Endodermal cell (in vitro differentiated cells): ENCODE measurements at places on chromosomes 7 and 10. TPM values are rescaled to one million over a fixed set of nuclear protein-coding genes. Genes with fewer than 3 reads are reported as not detected.

Gene VWDE
- 7.8 to 12.1 TPM (median 11.8 TPM) in 3 replicates for total RNA-seq

Gene SCART1
- 0.72 to 1.2 TPM (median 0.80 TPM) in 3 replicates for total RNA-seq

GRCh38 chr10:114683593-114683992, 25.5 kb upstream of the ABLIM1 start:
- H3K36me3 ChIP-seq: no peaks in the 10 kb centered on the region
- H3K4me3 ChIP-seq: no peak overlapping the region
- H3K4me1 ChIP-seq: peaks cover 8% of the 10 kb centered on the region
- no peaks in the 10 kb centered on the region for H3K27me3 ChIP-seq

DNA sequence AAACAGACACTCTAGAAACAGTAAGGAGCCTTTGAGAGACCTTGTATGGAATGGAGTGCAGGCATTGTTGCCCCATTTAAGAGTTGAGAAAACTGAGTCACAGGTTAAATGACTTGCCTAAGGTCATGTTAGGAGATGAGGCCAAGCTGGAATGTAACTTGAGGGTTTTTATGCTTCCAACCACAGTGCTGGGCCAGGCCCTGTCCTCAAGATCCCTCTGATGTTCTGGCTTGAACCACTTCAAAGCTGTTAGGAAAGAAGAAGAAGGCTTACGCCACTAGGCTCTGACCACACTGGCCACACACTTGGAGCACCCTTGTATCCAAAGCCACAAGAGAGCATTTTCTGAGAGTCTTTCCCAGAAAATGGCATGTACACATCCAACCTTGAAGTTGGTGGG, 42.7 kb downstream of the PLAU start:
- H3K36me3 ChIP-seq: no peaks in the 10 kb centered on the region
- peaks cover 7% of the 10 kb centered on the region for H3K4me1 ChIP-seq
- H3K4me3 ChIP-seq: no peak overlapping the region

DNA sequence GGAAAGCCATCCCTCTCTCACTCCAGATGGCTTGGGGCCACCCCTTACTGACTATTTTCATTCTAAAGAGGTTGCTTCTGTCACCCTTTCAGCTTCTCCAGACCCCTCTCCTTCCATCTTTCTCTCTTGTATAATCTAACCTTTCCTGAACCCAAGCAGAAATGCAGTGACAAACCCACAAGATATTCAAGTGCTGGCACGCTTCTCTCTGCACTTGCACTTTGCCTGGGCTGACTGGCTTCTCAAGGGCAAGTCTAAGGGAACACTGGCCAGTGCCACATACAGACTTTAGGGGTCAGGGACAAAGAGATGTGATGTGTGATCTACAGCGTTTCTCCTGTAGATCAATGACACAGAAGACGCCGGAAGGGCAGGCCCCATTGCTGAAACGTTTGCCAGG, 150.4 kb upstream of the LANCL2 start:
- H3K4me1 ChIP-seq: no peaks in the 10 kb centered on the region
- no peaks in the 10 kb centered on the region for H3K36me3 ChIP-seq
- H3K4me3 ChIP-seq: no peak overlapping the region
- H3K27ac ChIP-seq: no peak overlapping the region
- no peaks in the 10 kb centered on the region for H3K27me3 ChIP-seq

- no peak for DNase-seq
- H3K27ac ChIP-seq: peak overlapping the region; percentile 18
- H3K36me3 ChIP-seq: peaks cover 38% of the 10 kb centered on the region
- H3K4me3 ChIP-seq: no peak overlapping the region
Measured at GRCh38 chr7:75953431-75953830, 38.5 kb downstream of the POR start.

GRCh38 chr7:106282390-106282789, 2.4 kb downstream of the NAMPT start:
- DNase-seq: no peak
- H3K27ac ChIP-seq: no peak overlapping the region
- H3K36me3 ChIP-seq: peaks cover 36% of the 10 kb centered on the region
- H3K4me3 ChIP-seq: peak overlapping the region; percentile 97
